ENCODE measurements at places on chromosomes 2 and 18.

- no peak for DNase-seq
Measured at GRCh38 chr2:205675861-205676516, 6.3 kb upstream of the NRP2 start.

DNA sequence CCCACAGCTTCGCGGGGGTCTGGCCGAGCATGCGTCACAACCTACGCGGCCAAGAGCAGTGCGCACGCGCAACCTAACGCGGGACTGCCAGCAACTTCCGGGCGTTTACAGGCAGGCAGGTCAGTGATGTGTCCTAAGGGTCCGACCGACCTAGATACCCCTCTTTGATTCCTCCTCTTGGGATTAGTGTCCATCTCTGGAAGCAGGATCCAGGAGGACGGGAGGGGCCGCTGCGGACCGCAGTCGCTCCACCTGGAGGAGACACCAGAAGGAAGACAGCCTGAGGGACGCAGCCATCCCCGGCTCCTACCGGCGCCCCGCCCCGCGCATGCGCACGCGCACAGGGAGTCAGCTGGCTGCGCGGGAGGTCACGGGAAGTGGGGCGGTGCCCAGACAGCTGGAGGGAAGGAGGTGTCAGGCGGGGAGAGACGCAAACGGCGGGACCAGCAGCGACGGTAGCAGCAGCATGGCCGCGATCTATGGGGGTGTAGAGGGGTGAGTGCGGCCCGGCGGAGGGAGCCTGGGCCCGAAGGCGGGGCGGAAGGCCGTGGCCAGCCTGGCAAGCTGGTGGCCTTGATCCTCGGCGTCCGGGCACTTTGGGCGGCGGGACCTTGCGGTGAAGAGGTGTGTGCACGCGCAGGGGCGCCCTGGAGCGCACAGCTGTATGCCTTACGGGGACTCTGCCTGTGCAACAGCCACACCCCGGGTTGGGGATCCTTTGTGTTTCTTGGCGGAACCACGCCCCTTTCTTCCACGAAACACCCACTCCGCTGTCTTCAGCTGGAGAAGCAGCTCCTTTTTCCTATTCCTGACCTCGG, at the start of gene NAGK:
Gene NAGK (plus strand): TSS at position 431 of the 818 bp plus-strand sequence. CDS start 36 bp downstream, at position 467.
- peak; percentile 97 for DNase-seq

DNA sequence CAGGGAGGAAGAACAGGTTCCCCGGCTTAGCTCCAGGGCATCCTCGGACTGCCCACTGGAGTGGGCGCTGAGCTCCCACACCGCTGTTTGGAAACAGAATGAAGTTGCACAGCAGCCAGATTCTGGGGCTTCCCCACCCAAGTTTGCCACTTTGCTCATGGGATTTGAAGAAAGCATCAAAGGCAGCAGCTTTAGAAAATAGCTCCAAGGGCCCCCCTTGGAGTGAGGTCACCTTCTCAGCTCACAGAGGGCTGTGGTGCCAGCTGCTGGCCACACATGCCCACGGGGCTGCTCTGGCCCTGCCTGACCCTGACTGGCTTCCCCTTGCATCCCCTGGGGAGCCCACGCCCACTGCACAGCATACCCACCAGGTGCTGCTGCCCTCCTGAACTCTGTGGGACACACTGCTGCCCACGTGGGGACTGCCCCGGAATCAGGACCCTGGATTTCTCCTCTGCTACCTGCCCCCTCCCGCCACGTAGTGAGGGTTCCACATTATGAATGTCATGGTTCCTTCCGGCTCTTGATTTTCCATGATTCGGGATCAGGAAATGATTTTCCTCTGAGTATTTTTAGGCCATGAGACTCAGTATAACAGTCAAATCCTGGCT, 70.3 kb downstream of the TGOLN2 start:
- no peak for DNase-seq

GRCh38 chr18:79870301-79871025, 72.7 kb downstream of the KCNG2 start:
- no peak for DNase-seq

DNA sequence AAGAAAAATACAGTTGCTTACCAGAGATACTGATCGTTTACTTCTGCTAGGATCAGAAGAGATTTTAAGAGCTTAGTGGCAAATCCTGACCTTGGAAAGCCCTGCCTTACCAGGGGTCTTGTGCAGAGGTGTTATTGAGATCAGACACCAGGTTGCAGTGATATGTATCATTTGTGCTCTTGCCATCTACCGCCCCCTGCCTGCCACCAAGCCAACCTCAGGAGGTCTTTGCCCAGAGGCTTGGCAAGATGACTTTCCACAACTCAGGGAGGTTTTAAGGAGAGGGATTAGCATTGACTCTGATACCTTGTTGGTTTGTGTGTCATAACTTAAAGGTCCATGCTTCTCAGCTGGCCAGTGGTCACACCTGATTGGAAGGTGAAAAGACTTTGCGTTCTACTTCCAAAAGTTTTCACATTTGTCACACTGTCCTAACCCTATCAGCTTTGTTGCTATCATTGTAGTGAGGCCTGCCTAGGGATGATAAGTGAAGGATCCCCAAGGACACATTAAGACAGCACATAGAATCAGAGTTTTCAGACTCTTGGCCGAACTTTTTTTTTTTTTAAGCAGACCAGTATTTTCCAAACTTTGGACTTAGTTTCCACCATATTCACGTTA, 46.2 kb upstream of the MGAT5 start:
- DNase-seq = peak; percentile 50

GRCh38 chr2:46770622-46771021, 145.0 kb downstream of the MCFD2 start:
- no peak for DNase-seq

DNA sequence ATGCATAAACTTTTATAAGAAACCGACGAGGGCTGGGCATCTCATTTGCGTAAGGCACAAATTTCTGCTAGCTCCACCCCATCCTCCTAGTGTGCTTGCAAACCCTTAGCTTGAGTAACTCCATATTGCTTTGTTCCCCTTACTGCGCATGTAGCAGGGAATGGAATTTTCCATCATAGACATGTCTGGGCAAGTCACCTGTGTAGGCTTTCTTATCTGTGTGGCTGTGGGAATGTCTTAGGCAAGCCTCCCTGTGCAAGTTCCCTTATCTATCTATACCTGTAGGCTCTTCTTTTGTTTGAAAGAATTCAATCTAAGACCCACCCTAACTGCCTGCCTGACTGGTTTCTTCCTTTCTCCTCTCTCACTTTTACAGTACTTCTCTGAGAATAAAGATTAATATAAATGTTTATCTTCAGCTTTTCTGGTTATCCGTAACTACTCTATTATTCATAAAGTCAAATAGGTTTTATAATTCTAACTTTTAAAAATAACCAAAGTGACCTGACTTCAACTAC, 217.6 kb upstream of the FIGN start:
- no peak for DNase-seq

DNA sequence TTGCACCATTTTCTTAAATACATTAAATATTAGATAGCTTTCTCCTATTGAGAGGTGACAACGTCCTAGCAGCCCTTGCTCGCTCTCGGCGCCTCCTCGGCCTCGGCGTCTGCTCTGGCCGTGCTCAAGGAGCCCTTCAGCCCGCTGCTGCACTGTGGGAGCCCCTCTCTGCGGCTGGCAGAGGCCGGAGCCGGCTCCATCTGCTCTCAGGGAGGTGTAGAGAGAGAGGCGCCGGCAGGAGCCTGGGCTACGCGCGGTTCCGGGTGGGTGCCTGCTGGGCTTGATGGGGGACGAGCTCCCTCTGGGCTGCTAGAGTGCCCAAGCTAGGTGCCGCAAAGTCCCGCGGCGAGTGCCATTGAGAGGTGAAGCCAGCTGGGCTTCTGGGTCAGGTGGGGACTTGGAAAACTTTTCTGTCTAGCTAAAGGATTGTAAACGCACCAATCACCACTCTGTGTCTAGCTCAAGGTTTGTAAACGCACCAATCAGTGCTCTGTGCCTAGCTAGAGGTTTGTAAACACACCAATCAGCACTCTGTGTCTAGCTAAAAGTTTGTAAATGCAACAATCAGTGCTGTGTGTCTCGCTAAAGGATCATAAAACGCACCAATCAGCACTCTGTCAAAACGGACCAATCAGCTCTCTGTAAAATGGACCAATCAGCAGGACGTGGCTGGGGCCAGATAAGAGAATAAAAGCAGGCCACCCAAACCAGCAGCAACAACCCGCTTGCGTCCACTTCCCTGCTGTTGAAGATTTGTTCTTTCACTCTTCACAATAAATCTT, 3.1 kb downstream of the RPRD1A start:
- DNase-seq = no peak

GRCh38 chr2:9003616-9004337, at the start of gene MBOAT2:
MBOAT2 (minus strand) TSS chr2:9003684; CDS start chr2:9003614, 70 bp downstream.
- DNase-seq = peak; percentile 55

DNA sequence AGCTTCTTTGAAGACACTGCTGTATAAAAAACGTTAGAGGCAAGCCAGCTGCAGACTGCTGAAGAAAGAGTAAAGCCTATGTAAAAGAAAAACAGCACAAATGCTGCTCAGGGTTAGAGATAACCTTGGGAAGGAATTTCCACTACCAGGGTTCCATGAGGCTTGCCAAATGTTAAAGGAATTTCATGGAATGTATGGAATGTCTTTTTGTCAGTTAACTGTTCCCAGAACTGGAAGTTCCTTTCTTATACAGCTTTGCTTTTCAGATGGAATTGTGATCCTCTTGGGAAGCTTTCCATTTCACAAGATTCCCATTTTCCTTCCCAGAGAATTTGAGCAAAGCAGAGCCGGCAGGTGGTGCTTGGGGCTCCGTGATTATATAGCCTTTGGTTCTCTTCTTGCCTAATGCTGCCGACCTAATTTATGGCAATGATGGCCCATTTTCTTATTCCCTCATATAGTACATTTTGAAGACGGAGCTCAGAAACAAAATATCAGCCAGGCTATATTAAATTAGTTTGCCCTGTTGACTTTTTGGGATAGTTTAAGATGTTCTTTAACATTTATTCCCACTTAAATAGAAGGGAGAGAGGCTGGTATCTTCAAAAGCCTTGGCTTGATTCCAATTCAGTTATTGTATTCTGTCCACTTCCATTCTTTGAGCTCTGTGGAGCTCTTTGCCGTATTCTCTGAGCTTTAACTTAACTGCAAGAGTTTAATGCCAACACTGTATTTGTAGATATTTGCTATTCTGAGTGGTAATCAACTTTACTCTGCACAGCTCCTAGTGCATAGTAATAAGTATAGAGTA, 162.3 kb downstream of the PHLPP1 start:
- no peak for DNase-seq

GRCh38 chr2:157233506-157233905, 24.0 kb upstream of the GALNT5 start:
- no peak for DNase-seq

GRCh38 chr2:41989501-41990180, 58.2 kb upstream of the PKDCC start:
- no peak for DNase-seq

DNA sequence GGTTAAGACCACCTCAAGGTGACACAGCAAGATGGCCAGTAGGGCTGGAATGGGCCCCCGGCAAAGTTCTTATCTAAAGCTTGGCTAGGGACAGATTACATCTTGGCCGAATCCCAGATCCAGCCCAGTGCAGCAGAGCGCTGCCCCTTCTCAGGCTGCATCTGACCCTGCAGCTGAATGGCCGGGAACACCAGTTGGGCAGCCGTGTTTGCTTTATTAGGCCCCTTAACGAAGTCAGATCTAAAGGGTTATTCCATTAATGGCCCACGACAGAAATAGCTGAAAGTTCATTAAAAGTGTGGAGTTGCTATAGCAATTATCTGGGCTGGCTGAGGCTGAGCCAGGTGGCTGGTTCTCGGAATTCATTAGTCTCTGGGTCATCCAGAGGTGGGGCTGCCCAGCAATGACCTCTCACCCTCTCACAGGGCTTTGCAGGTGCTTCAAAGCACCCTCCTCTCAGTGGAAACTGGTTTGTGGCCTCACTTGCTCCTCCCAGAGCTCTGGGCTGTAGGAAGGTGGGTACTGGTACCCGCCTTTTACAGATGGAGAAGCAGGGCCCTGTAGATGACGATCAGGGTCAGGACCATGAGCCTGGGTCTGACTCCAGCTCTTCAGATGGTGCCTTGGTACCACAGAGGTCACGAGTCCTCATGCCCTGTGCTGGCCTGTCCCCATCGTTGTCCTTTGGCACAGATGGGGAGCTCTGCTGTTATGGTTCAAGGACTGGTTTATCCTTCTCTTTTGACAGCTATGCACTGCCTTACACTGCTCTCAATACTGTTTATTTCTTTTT, 68.8 kb downstream of the EMX1 start:
- no peak for DNase-seq

GRCh38 chr2:28590496-28591301, 94.8 kb downstream of the PLB1 start:
- DNase-seq = no peak

DNA sequence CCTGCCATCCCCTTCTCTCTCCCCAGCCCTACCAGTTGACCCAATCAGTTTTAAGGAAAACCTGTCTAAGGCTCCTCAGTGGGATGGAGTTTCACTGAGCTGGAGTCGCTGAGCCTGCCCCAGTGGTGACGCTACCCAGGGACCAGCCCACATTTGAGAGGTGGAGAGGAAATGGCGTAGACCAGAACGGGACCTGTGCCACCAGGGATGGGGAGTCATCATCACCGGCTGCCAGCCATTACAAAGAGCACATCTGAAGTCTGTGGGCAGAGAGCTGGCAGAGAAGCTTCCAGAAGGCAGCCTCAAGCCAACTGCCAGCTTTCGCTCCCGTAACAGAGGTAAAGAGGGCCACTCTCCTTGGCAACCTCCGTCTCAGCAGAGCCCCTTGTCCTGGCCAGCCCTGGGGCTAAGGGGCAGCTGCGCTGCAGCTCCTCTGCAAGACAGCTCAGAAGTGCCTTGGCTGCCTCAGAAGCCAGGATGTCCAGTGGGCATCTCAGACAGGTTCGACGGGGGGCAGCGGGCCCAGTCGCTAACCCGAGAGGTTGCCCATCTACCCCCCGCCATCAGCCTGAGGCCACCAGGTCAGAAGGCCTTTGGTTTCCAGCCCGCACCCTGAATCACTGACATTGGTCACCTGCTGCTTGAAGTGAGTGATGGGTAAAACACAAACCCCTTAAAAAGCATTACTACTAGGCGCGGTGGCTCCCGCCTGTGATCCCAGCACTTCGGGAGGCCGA, 15.4 kb downstream of the SDC1 start:
- no peak for DNase-seq

GRCh38 chr2:237563816-237564215, 2.6 kb upstream of the PRLH start:
- DNase-seq = no peak

- no peak for DNase-seq
Measured at GRCh38 chr18:44197832-44198611, 482.7 kb upstream of the SETBP1 start.

GRCh38 chr2:71458413-71459083, 5.2 kb downstream of the DYSF start:
- no peak for DNase-seq

GRCh38 chr2:9423922-9424272, 443 bp downstream of the CPSF3 start:
- DNase-seq = no peak

- peak; percentile 52 for DNase-seq
Measured at GRCh38 chr2:237432484-237433092, 18.6 kb upstream of the COL6A3 start.

- DNase-seq = no peak
Measured at GRCh38 chr2:174776223-174776622, 12.0 kb upstream of the CHRNA1 start.

DNA sequence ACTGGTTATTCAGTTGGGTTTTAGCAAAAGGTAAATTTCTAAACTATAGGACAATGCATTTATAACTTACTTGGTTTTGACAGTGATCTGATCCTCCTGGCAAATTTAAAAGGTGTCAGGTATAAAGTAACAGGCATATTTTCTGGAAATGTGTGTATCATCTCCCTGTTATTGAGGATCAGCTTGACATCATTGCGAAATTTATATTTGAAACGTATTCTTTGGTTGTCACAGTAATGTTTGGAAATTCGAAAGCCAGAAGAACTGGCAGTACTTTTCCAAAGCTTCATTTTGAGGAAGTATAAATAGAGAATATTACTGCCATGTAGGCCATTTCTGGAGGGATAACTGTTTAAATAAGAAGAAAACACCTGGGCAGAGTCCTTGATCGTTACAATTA, 422.2 kb upstream of the NRXN1 start:
- no peak for DNase-seq

Data from T follicular helper cell (primary cell).